Activated CD4-positive, alpha-beta memory T cell treated with anti-CD3 and anti-CD28 coated beads, Interleukin-2, amount 10 ng/mL, durations not matched to agents 7 days and 5 days (primary cell): ENCODE measurements at places on chromosomes 2 and 18.

- DNase-seq = peak; percentile 49
Measured at GRCh38 chr2:98487806-98488189, 43.1 kb downstream of the INPP4A start.

DNA sequence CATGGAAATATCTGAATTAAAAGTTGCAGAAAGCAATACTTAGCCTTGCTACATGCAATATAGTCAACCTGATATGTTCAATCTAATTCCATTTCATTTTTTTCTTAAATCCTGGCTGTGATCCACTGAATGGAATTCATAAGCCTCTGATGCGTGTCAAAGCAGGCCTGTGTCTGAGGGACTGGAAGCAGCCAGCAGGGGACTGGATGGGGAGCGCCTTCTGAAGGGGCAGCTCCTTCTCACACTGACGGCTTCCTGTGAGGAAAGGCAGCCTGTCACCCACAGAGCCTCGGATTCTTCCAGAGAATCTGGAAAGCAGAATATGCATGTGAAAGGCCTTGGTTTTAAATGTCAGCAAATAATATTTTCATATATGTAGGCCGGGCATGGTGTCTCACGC lies 73.5 kb downstream of the KCNF1 start:
- DNase-seq = no peak

GRCh38 chr18:48679236-48679635 lies 140.4 kb downstream of the CTIF start:
- no peak for DNase-seq

DNA sequence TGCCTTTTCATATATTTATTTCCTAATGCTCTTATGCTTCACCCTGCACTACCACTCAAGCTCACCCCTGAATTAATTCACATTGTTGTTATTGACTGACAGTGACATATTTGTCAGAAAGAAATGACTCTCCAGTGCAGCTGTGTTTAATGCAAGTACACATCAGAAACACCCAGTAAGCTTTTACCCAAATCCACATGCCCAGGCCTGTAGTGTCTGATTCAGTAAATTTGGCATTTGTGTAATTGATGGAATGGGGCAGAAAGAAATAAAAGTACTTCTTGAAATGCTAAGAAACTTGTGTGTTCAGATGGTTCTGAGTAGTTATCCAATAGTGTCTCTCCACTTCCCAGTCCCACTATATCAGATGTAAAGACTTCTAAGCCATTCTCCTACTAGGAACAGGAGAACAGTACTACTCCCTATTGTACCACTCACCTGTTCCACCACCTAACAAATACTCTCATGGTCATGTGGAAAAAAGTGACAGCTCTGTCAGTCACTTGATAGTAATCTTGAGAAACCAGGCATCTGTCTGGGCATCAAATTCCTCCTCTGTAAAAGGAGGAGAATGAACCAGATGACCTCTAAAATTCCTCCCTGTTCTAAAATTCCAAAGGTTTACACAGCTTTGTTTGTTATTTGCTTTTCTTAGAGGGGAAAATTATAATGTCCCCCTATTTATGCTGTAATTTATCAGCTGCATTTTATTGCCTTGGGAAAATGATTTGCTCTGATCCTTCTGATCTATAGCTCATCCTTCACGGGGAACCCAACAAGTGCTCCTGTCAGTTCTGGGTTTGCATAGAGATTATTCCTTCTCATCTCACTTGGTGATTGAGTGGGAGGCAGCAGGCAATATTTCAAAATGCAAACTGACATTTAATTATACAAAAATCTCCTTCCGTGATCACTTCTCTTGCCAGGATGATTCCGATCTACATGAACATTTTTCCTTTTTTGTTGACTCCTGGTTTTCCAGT lies 70.9 kb downstream of the ZNF385B start:
- no peak for DNase-seq

GRCh38 chr2:110107092-110108079 lies 8.2 kb downstream of the MALL start:
- no peak for DNase-seq

GRCh38 chr2:98282109-98282508 lies 64.1 kb upstream of the CNGA3 start:
- no peak for DNase-seq

GRCh38 chr18:76390452-76391035 lies 104.5 kb downstream of the ZNF516 start:
- DNase-seq = no peak

DNA sequence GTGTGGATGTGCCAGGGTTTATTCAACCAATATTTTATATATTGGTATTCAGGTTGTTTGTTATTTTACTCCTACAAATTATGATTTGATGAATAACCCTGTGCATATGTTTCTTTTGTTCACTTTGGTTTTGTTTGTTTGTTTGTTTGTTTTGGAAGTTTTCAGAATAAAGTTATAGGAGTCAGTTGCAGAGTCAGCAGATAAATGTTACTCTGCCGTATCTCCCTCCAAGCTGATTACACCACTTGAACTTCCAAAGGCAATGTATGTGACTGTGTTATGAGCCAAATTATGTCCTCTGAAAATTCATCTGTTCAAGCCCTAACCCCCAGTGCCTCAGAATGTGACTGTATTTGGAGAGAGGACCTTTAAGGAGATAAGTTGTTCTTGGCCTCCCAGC lies 497.5 kb downstream of the TNS1 start:
- no peak for DNase-seq

DNA sequence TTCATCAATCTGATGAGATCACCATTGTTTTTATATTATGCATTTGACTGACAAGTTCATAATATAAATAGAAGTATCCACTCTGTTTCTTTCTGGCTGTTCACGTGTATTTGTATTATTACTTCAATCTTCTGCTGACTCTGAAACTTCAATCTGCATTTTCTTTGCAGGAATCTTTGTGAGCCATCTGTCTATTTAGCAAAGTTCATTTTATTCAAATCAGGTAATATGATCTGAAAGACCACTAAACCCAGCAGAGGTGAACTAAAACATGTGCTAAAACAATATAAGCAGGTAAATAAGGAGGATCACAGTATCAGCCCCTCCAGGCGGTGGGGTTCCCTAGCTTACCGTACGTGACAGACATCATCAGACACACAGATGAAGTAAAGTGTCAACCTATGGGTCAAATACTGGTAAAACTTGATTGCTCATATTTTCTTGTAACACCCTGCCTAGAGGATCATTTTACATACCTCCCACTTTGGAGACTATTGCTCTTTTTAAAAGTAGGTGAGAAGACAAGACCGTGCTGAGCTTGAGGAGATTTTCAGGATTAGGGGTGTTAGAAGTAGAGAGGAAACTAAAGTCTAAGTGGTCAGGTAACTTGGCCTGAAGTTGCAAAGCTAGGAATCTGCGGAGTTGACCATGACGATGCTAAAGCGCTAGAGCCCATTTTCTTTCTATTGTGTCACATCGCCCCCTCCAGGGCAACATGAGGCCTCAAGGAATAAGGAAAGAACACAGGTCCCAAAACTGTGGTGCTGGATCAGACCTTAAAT lies 9.0 kb downstream of the DTNB start:
- DNase-seq = no peak

GRCh38 chr2:96727431-96727830 lies 12.4 kb downstream of the LMAN2L start:
- no peak for DNase-seq

DNA sequence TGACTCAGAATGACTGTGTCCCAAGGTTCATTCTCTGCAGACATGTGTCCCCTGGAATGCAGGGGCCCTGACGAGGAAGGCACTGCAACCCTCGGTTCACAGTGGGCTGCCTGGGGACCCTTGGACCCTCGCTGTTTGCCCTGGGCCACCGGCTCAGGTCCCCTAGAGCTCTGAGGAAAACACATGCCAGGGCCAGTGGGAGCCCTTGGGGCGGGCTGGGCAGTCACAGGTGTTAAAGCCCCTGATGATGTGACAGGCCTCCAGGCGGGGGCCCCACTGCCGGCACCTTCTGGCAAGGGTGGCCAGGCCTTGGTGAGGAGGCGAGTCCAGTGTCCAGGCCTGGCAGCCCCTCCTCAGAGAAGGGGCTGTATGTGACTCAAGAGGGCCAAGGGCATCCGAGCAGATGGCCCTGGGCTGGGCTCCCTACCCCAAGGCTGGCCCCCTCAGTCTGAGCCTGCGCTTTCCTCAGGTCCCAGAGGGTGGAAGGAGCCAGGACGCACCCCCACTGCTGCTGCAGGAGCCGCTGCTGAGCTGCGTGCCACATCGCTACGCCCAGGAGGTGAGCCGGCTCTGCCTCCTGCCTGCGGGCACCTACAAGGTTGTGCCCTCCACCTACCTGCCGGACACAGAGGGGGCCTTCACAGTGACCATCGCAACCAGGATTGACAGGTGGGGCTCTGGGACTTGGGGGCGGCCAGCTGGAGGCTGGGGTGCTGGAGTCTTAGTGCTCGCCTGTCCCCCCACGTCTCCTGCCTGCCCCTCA lies 11.1 kb downstream of the CAPN10 start:
- DNase-seq = no peak

- DNase-seq = no peak
Measured at GRCh38 chr2:161625314-161625919, 1.2 kb downstream of the SLC4A10 start.

- DNase-seq = no peak
Measured at GRCh38 chr2:43157506-43158246, 68.7 kb downstream of the ZFP36L2 start.

DNA sequence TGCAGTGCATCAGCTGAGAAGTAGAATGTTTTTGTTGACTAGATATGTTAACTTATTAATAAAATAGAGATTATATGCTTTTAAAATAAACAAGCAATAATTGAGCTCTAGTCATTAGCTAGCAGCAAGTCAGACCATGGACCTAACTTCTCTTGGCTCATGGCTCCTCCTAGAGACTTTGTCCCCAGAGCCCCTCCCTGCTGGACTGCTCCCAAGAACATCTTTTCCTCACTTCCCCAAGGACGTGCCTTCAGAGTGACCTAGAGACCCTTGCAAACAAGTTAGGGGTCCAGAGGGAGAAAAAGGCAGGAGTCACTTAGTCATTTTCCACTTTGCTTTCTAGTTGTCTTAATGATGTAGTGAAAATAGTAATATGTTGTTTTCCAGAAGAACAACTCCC lies 312.5 kb upstream of the NRP2 start:
- no peak for DNase-seq

- no peak for DNase-seq
Measured at GRCh38 chr18:3872641-3873040, 422.7 kb downstream of the TGIF1 start.

- DNase-seq = no peak
Measured at GRCh38 chr2:200216310-200216709, 90.2 kb upstream of the SPATS2L start.

- no peak for DNase-seq
Measured at GRCh38 chr18:62506495-62507143, 16.2 kb upstream of the ZCCHC2 start.

DNA sequence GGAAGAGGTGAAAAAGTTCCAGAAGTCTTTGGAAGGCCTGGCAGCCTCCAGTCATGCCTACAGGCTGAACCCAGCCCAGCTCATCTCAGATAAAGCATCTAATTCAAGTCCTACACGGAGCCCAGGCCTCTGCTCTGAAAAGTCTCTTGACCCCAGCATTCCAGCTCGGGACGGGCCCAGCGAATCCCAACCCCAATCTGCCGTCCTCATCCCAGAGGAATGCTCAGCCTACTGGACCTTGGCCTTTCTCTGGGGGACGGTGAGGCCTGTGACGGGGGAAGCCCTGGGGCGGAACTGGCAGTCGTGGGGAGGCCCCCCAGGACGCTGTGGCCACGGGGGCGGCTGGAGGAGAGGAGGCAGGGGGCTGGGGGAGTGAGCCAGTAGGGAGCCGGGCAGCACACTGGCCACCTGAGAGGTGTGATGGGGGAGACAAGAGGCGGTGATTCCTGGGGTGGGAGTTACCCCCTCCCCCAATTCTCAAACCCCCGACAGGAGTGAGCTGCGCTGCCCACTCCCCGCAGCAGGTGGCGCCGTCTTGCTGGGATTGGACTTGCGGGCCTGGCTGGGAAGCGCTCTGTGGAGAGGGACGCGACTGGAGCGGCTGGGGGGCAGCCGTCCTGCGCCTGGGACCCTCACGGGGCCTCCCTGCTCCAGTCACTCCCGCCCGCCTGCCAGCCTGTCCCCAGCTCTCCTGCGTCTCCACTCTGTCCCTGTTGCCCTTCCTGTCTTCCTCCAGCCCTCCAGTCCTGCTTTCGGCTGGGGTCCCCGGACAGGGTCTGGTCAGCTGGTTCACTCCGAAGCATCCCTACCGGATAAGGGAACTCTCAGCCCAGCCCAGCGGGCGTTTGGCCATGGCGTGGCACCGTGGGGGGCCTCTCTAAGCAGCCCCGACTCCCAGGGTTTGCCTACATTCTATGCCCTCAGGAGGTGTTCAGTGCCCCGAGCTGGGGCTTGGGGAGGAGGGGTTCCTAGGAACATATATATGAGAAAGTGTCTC lies 182.6 kb upstream of the HAAO start:
- peak; percentile 53 for DNase-seq

DNA sequence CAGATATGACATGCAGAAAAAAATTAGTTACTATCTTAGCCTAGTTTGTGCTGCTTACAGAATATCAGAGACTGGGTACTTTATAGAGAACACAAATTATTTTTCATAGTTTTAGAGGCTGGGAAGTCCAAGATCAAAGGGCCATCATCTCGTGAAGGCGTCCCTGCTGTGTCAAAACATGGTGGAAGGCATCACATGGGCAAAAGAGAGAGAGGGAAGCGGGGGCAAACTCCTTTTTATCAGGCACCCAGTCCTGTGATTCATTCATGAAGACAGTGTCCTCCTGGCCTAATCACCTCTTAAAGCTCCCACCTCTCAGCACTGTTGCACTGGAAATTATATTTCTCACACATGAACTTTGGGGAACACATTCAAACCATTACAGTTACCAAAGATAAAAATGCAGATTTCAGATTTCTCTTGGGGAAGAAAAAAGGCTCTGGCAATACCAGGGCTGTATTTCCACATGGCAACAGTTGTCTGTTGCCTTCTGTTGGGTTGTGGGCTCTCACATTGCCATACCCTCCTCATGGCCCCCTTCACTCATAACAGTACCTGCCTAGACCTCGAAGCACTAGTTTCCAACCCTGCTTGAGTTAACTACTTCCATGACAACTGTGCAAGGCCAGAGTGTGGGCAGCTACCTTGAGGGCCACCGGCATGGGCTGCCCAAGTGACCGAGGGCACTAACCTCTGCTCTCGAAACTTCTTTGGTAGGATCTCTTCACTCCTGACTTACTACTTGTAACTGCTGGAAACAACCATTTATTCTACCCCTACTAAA lies 2.7 kb upstream of the ACTR3 start:
- DNase-seq = no peak
